ENCODE measurements at places on chromosomes 5 and 9. TPM values are rescaled to one million over a fixed set of nuclear protein-coding genes. Genes with fewer than 3 reads are reported as not detected.

PRDM9 gene
- total RNA-seq, result not detected

PCDHA6 gene
- 6.5 TPM for total RNA-seq

SPINK13 gene
- not detected for total RNA-seq

LAMC3 gene
- 12.3 TPM for total RNA-seq

GABRA6 gene
- not detected for total RNA-seq

CYLC2 gene
- total RNA-seq, result not detected

CXCL14 gene
- 2.4 TPM for total RNA-seq

DBH gene
- total RNA-seq, result 0.29 TPM

INSL4 gene
- total RNA-seq, result not detected

AGXT2 gene
- total RNA-seq, result not detected

CRHBP gene
- total RNA-seq, result not detected

- H3K4me3 ChIP-seq, result no peak overlapping the region
- no peaks in the 10 kb centered on the region for H3K27me3 ChIP-seq
- no peak overlapping the region for H3K27ac ChIP-seq
Measured at GRCh38 chr9:36592801-36593583, 20.3 kb downstream of the MELK start.

DNA sequence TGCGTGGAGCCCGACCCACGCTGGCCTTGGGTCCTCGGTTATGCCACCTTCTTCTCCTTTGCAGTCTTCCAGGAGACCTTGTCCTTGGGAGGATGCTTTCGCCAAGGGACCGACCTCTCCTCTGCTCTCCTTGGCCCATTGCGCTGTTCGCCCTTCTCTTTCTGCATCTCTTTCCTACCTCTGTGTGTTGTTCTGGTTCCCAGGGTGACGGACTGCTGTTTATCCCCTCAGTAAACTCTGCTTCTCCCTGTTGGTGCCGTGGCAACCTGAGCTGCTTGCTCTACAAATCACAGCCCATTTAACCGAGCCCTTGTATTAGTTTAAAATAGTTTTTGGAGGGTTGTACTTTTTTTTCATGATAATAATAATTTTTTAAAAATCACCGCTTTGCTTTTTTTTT lies 97.9 kb downstream of the DAPK1 start:
- H3K27me3 ChIP-seq, result no peaks in the 10 kb centered on the region
- DNase-seq, result no peak
- no peak overlapping the region for H3K27ac ChIP-seq

- no peaks in the 10 kb centered on the region for H3K4me1 ChIP-seq
- no peak for DNase-seq
- no peak overlapping the region for H3K27ac ChIP-seq
- H3K4me3 ChIP-seq, result no peak overlapping the region
- H3K36me3 ChIP-seq, result no peaks in the 10 kb centered on the region
Measured at GRCh38 chr9:13932528-13933267, 381.2 kb downstream of the NFIB start.

- H3K27me3 ChIP-seq, result no peaks in the 10 kb centered on the region
- no peak overlapping the region for H3K4me3 ChIP-seq
- no peaks in the 10 kb centered on the region for H3K36me3 ChIP-seq
- peaks cover 2% of the 10 kb centered on the region for H3K4me1 ChIP-seq
- DNase-seq, result no peak
- H3K27ac ChIP-seq, result no peak overlapping the region
Measured at GRCh38 chr5:45260292-45260691, 435.9 kb downstream of the HCN1 start.

DNA sequence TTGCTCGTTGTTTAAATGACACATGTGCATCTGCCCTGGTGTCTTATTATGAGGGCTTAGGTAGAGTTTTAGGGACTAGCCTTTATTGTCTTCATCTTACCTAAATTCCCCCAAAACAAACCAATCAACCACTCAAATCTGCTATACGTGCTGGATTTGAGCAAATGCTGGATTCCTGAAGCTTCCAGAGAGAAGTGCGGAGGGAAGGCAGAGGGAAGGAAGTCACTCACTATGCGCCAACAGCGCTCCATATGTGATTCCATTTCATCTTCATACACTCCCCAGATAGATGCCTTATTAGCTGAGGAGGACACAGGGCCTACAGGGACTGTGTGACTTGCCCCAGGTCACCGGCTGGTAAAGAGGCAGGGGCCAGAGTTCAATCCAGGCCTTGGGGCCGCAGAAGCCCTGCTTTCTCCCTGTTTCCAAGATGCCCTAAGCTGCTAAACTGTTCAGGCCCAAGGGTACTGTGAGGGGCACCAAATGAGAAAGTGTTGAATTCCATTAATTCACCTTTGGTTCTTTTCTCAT lies 63.5 kb downstream of the OTULIN start:
- peaks cover 8% of the 10 kb centered on the region for H3K4me1 ChIP-seq
- H3K36me3 ChIP-seq, result no peaks in the 10 kb centered on the region
- H3K4me3 ChIP-seq, result peak overlapping the region; percentile 12
- peak; percentile 60 for DNase-seq
- H3K27me3 ChIP-seq, result no peaks in the 10 kb centered on the region

GRCh38 chr9:38342096-38342495 lies 50.4 kb upstream of the ALDH1B1 start:
- no peak overlapping the region for H3K4me3 ChIP-seq
- peaks cover 3% of the 10 kb centered on the region for H3K4me1 ChIP-seq
- H3K27me3 ChIP-seq, result peaks cover 13% of the 10 kb centered on the region
- no peaks in the 10 kb centered on the region for H3K36me3 ChIP-seq

GRCh38 chr9:136614967-136615623 lies 47.6 kb upstream of the EGFL7 start:
- H3K27me3 ChIP-seq, result no peaks in the 10 kb centered on the region
- H3K27ac ChIP-seq, result no peak overlapping the region
- H3K4me1 ChIP-seq, result peaks cover 9% of the 10 kb centered on the region

DNA sequence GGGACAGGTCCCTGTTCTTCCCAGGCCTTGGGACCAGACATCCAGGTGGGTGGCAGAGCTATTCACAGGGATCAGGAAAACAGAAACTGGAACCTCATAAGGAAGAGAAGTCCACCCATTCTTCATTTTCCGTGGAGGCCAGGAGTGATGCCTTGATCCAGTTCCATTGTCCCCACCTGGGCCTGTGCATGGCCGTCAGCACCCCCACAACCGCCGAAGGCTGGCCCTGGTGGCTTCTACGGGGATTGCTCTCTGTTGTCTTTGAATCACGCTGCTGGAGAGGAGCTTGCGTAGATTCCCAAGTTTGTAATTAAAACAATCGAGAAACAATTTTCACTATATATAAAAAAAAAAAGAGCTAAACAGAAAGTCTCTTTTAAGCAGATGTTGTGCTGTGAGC lies 134.4 kb downstream of the MVB12B start:
- H3K4me3 ChIP-seq, result no peak overlapping the region
- H3K27me3 ChIP-seq, result no peaks in the 10 kb centered on the region
- H3K36me3 ChIP-seq, result no peaks in the 10 kb centered on the region
- no peak overlapping the region for H3K27ac ChIP-seq
- no peak for DNase-seq

- H3K27me3 ChIP-seq, result no peaks in the 10 kb centered on the region
- H3K4me1 ChIP-seq, result peaks cover 3% of the 10 kb centered on the region
- no peak overlapping the region for H3K4me3 ChIP-seq
- no peak for DNase-seq
- no peaks in the 10 kb centered on the region for H3K36me3 ChIP-seq
Measured at GRCh38 chr5:213803-214395, 4.1 kb downstream of the CCDC127 start.

DNA sequence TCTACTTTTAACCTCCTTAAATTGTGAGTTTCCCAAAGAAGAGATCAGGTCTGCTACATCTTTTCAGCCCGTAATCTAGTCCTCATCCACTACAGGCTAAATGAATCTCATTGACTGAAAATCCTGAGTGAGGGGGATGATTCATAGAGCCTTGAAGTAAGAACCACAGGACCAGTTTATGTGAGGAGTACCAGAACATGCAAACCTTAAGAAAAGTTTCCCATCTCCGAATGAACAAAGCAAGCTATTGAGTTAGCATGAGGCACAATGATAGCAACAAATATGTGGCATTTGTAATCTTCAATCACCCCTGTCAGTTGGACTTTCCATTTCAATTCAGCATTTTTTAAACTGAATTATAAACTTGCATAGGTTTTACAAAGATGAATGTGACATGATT lies 197.0 kb downstream of the ALDH1A1 start:
- H3K4me1 ChIP-seq, result no peaks in the 10 kb centered on the region
- H3K27me3 ChIP-seq, result no peaks in the 10 kb centered on the region
- H3K27ac ChIP-seq, result no peak overlapping the region
- no peaks in the 10 kb centered on the region for H3K36me3 ChIP-seq
- no peak for DNase-seq
- no peak overlapping the region for H3K4me3 ChIP-seq

GRCh38 chr5:165227515-165227914 lies 1722.1 kb downstream of the MAT2B start:
- H3K4me3 ChIP-seq, result no peak overlapping the region
- no peaks in the 10 kb centered on the region for H3K4me1 ChIP-seq
- no peaks in the 10 kb centered on the region for H3K27me3 ChIP-seq
- no peak for DNase-seq
- H3K27ac ChIP-seq, result no peak overlapping the region

DNA sequence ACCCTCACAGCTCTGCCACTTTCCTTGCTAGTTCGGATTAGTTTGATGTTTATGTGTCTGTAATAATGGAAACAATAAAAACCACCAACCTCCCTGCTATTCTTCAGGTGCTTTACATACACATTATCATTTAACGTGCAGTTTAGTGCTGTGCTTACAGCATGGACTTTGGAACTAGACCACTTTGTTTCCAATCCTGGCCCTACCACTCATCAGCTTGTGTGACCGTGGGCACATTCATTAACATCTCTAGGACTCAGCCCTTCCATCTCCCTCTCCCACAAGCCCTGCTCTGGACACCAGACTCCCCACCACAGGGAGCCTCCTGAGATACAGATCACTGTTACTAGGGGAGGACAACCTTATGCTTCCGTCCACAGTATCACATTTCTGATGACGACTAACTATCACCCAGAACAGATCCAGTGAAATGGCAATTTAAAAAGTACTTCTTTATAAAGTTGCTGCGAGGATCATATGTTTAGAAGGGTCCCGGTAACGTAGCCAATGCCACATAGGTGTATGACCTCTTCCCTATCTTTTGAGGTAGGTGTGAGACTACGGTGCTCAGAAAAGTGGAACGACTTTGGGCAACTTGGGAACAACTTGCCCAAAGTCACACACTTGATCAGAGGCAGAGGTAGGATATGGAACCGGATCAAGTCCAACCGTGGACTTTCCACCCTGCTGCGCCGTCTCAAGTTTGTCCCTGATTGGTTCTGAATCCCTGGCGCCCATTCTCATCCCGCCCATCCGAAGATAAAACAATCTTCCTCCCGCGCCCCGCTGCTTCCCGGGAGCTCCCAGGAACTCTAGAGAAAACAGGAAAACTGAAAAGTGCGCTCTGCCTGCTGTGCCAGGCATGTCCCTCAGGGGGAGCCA lies 132.4 kb upstream of the NIPBL start:
- peak overlapping the region; percentile 86 for H3K4me3 ChIP-seq
- H3K27ac ChIP-seq, result no peak overlapping the region
- no peaks in the 10 kb centered on the region for H3K27me3 ChIP-seq
- peaks cover 13% of the 10 kb centered on the region for H3K4me1 ChIP-seq
- H3K36me3 ChIP-seq, result no peaks in the 10 kb centered on the region

GRCh38 chr9:21833090-21833801 lies 30.8 kb downstream of the MTAP start:
- peaks cover 80% of the 10 kb centered on the region for H3K36me3 ChIP-seq
- no peak for DNase-seq
- H3K4me1 ChIP-seq, result no peaks in the 10 kb centered on the region
- no peak overlapping the region for H3K4me3 ChIP-seq
- no peak overlapping the region for H3K27ac ChIP-seq
- H3K27me3 ChIP-seq, result no peaks in the 10 kb centered on the region

- H3K27ac ChIP-seq, result no peak overlapping the region
- H3K4me3 ChIP-seq, result no peak overlapping the region
- DNase-seq, result no peak
- no peaks in the 10 kb centered on the region for H3K4me1 ChIP-seq
Measured at GRCh38 chr5:122906768-122907167, 61.4 kb downstream of the SNX24 start.

DNA sequence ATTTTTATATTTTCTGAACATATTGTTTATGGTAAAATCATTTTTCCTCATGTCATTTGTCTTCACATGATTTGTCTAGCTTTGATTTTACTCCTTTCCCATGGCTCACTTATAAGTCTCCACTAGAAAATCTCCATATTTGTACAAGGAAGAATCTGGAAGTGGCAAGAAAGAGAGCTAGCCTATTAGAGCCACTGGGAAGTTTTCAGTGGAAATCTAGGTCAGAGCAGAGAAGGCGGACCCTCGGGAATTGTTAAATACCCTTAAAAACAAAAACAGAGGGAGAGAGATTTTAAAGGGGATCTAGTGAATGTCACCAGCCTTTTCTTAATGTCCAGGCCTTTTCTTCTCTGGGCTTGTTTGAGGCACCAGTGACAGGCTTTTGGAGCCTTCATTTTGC lies 56.6 kb downstream of the GRAMD2B start:
- H3K27ac ChIP-seq, result no peak overlapping the region
- peaks cover 2% of the 10 kb centered on the region for H3K36me3 ChIP-seq
- H3K27me3 ChIP-seq, result no peaks in the 10 kb centered on the region
- H3K4me1 ChIP-seq, result no peaks in the 10 kb centered on the region

- H3K4me3 ChIP-seq, result no peak overlapping the region
- H3K27ac ChIP-seq, result no peak overlapping the region
- no peaks in the 10 kb centered on the region for H3K27me3 ChIP-seq
- H3K36me3 ChIP-seq, result no peaks in the 10 kb centered on the region
- peaks cover 10% of the 10 kb centered on the region for H3K4me1 ChIP-seq
Measured at GRCh38 chr5:172446336-172447051, 7.8 kb downstream of the SH3PXD2B start.

GRCh38 chr5:170334626-170335025 lies 37.0 kb upstream of the LCP2 start:
- H3K27me3 ChIP-seq, result no peaks in the 10 kb centered on the region
- H3K4me3 ChIP-seq, result no peak overlapping the region
- DNase-seq, result no peak
- no peak overlapping the region for H3K27ac ChIP-seq
- no peaks in the 10 kb centered on the region for H3K36me3 ChIP-seq

DNA sequence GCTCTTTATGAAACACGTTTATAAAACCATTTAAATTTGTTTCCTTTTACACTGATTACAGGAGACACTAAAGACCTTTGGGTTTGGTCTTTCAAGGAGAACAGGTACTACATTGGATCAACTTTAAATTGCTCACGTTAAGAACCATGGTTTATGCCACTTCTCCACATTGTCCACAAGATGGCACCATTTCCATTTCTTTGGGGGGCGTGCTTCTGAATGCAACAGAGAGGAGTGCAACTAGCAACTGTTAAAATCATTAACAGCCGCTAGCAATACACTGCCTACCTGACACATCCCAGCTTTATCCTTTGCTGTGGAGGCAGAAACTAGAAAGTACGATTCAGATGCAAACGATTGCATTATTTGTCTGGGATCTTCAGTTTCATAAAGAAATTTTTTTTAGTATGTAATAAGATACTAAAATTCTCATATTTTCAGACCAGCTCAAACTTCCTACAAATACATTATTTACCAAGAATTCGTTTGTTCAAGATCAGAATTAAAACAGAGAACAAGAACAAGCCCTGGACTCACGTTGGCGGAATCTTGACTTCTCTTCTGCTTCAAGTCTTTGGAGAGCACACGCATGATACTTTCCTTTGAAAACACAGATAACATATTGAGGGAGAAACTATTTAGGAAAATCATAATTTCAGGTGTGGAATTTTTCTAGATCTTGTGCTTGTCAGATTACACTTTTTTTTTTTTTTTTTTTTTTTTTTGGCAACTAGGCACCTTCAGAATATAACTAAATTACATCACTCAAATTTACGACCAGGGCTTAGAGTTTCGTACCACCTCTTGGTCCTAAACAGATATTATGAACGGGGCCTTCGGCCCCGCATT lies 702 bp downstream of the CDC20B start:
- peak overlapping the region; percentile 50 for H3K4me3 ChIP-seq
- DNase-seq, result no peak
- H3K27me3 ChIP-seq, result peaks cover 29% of the 10 kb centered on the region
- peaks cover 3% of the 10 kb centered on the region for H3K4me1 ChIP-seq
- H3K36me3 ChIP-seq, result no peaks in the 10 kb centered on the region

All from H1 (cell line).